A549 treated with Mapracorat at 1 μM for 4 hours (cell line): ENCODE measurements at places on chromosomes 16 and 17. TPM values are rescaled to one million over a fixed set of nuclear protein-coding genes. Genes with fewer than 3 reads are reported as not detected.

The DRC3 gene
- 1.4 to 3.5 TPM (median 1.9 TPM) in 5 replicates for total RNA-seq

The WNT3 gene
- total RNA-seq, result 3.6 to 5.1 TPM (median 4.4 TPM) in 5 replicates

The MYADML2 gene
- not detected in 5 replicates for total RNA-seq

The HCRT gene
- total RNA-seq, result 0.44 TPM in 1 of 5 replicates, not detected in the others

The DCAKD gene
- 14.5 to 19.0 TPM (median 18.0 TPM) in 5 replicates for total RNA-seq

The NEUROD2 gene
- total RNA-seq, result 0.08 TPM in 1 of 5 replicates, not detected in the others

The IGF2BP1 gene
- total RNA-seq, result 52.4 to 90.0 TPM (median 78.0 TPM) in 5 replicates

The ZACN gene
- total RNA-seq, result 0.10 to 0.36 TPM (median 0.22 TPM) in 5 replicates
